ENCODE measurements at places on chromosomes 1 and 21.

GRCh38 chr1:167881069-167881468, 32.9 kb downstream of the ADCY10 start:
- no peak for DNase-seq

- DNase-seq = no peak
These were observed 171.1 kb downstream of the DAB1 start for GRCh38 chr1:57252597-57253294.

- no peak for DNase-seq
These were observed 277.5 kb downstream of the RGS7 start for GRCh38 chr1:241079459-241079858.

DNA sequence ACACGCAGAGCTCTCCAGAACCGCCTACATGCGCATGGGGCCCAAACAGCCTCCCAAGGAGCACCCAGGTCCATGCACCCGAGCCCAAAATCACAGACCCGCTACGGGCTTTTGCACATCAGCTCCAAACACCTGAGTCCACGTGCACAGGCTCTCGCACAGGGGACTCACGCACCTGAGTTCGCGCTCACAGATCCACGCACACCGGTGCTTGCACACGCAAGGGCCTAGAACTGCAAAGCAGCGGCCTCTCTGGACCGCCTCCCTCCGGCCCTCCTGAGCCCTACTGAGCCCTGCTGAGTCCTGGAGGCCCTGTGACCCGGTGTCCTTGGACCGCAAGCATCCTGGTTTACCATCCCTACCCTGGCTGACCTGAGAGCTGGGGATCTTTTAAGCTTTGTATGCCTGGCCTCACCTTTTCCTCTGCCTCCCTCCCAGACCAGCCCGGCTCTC, 8.3 kb downstream of the OLIG2 start:
- DNase-seq = no peak
